Renal cortex interstitium (tissue), 15 donors: ENCODE measurements at places on chromosomes 12 and 14. TPM values are rescaled to one million over a fixed set of nuclear protein-coding genes. Genes with fewer than 3 reads are reported as not detected.

LRP1-AS gene
- not detected for polyA plus RNA-seq

ZNF384 gene
- 91.3 TPM for polyA plus RNA-seq

DNA sequence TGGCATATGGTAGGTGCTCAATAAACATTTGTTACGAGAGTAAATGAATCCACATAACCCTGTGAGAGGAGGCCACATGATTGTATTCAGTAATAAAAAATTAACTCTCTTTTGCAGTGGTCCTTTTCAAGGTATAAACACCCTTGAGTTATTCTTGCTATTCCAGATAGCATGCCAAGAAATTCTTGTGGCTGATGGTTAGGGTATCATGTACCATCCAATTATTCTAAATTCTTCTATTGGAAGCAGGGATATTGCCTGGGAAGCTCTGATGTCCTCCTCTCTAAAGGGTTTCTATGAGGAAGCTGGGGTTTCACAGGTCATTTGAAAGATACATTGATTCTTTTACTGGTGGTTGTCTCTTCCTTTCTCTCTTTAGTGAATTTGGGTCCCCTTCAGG lies 10.1 kb downstream of the AKAP6 start:
- DNase-seq = no peak

GRCh38 chr14:51092965-51093364 lies 1.9 kb downstream of the TRIM9 start:
- DNase-seq = no peak

- no peak for DNase-seq
Observed at GRCh38 chr12:2998789-2999264, 39.6 kb downstream of the TEAD4 start.

CPNE6 gene
- polyA plus RNA-seq = not detected

GRCh38 chr14:101634850-101635748 lies 73.8 kb downstream of the DIO3 start:
- DNase-seq = no peak

DNA sequence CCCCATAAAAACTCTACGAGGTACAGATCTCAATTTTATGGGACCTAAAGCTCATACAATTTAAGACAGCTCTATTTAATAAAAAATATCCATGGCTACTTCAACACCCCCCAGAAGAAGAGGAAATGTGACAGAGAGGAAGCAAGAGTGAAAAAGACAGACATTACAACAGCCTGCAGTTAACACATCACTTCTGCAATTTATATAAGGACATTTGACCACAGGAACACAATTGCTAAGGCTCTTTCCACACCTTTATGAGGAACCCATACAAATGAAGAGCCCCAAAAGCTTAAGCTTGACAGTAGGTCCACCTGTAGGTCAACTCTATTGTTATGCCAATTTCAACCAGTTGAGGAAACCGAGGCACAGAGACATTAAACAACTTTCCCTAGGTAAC lies 5.6 kb downstream of the OR10P1 start:
- DNase-seq = no peak

GRCh38 chr12:88142610-88142991 lies 494 bp downstream of the TMTC3 start:
- no peak for DNase-seq

DNA sequence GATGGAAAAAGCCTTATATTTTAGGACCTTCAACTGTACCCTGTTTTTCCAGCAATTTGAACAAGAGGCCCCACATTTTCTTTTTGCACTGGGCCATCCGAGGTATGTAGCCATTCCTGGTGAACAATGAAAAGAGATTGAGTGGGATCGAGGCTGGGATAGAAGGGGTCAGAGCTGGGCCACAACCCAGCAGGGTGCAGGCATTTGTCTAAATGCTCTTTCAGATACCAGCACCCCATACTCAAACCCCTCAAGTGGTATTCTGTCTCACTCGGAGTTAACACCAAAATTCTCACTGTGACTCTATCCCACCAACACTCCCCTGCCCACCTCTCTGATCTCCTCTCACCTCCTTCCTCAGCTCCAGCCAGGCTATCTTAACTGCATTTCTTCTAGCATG lies 26.8 kb downstream of the DUSP6 start:
- no peak for DNase-seq

DNA sequence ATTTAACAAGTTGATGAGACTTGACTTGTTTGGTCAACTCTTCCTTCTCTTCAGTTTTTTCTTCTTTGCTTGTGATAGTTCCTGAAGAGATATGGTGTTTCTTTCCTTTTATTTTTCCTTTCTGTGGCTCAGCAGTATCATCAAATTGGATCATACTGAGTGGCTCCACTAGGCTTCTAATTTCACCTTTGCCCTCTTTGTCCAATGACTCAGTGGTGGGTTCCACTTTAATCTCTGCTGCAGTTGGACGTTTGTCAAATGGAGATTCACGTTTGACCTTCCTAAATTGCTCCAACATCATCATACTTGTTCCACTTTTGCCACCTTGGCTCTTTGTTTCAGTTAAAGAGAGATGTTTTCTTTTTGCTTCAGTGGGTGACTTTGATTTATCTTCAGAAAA lies 41.5 kb downstream of the FAM186A start:
- DNase-seq = no peak

DNA sequence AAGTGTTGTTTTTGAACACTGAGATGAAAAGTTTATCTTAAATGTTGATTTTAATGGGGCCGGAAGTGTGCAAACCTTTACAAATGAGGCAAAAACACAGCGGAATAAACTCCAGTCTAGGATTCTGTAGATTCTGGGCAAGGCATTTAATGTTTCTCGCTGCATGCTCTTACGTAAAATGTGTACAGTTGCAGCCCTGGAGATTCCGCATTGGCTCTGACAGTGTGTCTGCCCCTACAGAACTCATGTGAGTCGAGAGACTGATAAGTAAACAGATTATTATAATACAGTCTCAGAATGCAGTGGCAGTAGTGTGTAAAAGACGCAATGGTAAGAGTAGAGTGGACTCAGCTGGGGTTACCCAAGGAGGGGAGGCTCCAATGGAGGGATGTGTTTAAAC lies 33.6 kb downstream of the LRRK2 start:
- no peak for DNase-seq

DNA sequence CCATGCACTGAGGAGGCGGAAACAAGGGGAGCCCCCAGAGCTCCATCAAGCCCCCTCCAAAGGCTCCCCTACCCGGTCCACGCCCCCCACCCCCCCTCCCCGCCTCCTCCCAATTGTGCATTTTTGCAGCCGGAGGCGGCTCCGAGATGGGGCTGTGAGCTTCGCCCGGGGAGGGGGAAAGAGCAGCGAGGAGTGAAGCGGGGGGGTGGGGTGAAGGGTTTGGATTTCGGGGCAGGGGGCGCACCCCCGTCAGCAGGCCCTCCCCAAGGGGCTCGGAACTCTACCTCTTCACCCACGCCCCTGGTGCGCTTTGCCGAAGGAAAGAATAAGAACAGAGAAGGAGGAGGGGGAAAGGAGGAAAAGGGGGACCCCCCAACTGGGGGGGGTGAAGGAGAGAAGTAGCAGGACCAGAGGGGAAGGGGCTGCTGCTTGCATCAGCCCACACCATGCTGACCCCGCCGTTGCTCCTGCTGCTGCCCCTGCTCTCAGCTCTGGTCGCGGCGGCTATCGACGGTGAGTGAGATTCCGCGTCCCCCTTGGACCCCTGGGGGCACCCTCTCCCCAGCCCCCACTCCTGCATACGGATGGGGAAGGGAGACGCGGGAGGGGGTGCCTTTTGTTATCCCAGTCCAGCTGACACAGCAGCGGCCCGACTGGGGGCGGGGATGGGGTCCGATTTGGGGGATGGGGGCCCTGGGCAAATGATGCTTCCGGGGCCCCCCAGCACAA lies 400 bp downstream of the LRP1 start:
- no peak for DNase-seq

LRRC10 gene
- not detected for polyA plus RNA-seq

EIF2S3B gene
- polyA plus RNA-seq = 2.6 TPM

ARMH4 gene
- polyA plus RNA-seq = 72.1 TPM

DNA sequence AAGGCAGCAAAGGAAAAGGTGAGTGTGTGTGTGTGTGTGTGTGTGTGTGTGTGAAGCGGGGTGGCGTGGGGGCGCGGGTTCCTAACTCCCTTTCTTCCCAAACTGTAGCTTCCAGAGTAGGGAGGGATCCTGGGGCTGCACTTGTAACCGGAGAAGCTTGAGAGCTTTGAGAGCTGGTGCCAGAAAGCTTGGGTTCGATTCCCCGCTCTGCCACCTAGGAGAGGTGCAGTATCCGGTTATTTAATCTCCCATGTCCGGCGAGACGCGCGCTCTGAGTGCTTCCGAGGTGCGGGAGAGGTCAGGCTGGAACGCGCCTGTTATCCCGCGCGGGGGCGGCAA lies 7.2 kb upstream of the RACGAP1 start:
- DNase-seq = no peak

CNTN1 gene
- 45.2 TPM for polyA plus RNA-seq

- no peak for DNase-seq
Observed at GRCh38 chr12:129208566-129208965, 355.3 kb downstream of the GLT1D1 start.

DNA sequence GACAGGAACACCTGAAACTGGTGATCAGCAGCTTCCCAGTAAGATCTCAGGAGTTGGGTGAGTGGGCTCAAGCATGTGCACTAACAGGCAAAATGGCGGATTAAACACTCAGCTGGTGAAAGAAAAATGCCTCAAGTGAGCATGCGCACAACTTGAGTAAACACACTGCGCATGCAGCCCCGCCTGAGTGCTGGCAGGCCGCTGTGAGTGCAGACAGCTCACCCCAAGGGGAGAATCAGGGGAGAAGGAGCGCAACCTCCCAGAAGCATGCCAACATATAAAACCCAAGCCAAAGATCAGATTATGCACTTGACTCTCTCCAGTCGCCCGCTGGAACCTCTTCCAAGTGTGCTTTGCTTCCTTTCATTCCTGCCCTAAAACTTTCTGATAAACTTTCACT lies 125.8 kb downstream of the VRK1 start:
- no peak for DNase-seq

- no peak for DNase-seq
Observed at GRCh38 chr14:58914279-58914855, 274.1 kb upstream of the DAAM1 start.
